ENCODE measurements at places on chromosomes 12 and 14. TPM values are rescaled to one million over a fixed set of nuclear protein-coding genes. Genes with fewer than 3 reads are reported as not detected.

The AQP6 gene
- 0.49 TPM for total RNA-seq

- no peak for DNase-seq
- H3K36me3 ChIP-seq, result no peaks in the 10 kb centered on the region
- H3K4me1 ChIP-seq, result peaks cover 100% of the 10 kb centered on the region
- no peaks in the 10 kb centered on the region for H3K27me3 ChIP-seq
- no peak overlapping the region for H3K4me3 ChIP-seq
Observed at GRCh38 chr12:57838594-57839302, 7.8 kb downstream of the CTDSP2 start.

- no peak overlapping the region for H3K4me3 ChIP-seq
- H3K36me3 ChIP-seq, result no peaks in the 10 kb centered on the region
- no peaks in the 10 kb centered on the region for H3K4me1 ChIP-seq
- no peak for DNase-seq
- H3K27me3 ChIP-seq, result no peaks in the 10 kb centered on the region
Observed at GRCh38 chr12:102676812-102677211, 196.4 kb upstream of the IGF1 start.

- no peak overlapping the region for H3K4me3 ChIP-seq
- no peaks in the 10 kb centered on the region for H3K27me3 ChIP-seq
- H3K27ac ChIP-seq, result peak overlapping the region; percentile 98
- DNase-seq, result no peak
Observed at GRCh38 chr14:103547941-103548462, 14.5 kb downstream of the BAG5 start.

Data from sigmoid colon (tissue), 7 donors.